Heart left ventricle (tissue), 16 donors: ENCODE measurements at places on chromosomes 6 and 20. TPM values are rescaled to one million over a fixed set of nuclear protein-coding genes. Genes with fewer than 3 reads are reported as not detected.

Gene GABBR1
- 11.6 TPM for total RNA-seq

GRCh38 chr20:63908008-63908682 lies 13.2 kb downstream of the DNAJC5 start:
- H3K27ac ChIP-seq: no peak overlapping the region
- no peaks in the 10 kb centered on the region for H3K27me3 ChIP-seq
- DNase-seq: no peak
- peaks cover 23% of the 10 kb centered on the region for H3K4me1 ChIP-seq
- no peak overlapping the region for H3K4me3 ChIP-seq
- H3K36me3 ChIP-seq: no peaks in the 10 kb centered on the region

DNA sequence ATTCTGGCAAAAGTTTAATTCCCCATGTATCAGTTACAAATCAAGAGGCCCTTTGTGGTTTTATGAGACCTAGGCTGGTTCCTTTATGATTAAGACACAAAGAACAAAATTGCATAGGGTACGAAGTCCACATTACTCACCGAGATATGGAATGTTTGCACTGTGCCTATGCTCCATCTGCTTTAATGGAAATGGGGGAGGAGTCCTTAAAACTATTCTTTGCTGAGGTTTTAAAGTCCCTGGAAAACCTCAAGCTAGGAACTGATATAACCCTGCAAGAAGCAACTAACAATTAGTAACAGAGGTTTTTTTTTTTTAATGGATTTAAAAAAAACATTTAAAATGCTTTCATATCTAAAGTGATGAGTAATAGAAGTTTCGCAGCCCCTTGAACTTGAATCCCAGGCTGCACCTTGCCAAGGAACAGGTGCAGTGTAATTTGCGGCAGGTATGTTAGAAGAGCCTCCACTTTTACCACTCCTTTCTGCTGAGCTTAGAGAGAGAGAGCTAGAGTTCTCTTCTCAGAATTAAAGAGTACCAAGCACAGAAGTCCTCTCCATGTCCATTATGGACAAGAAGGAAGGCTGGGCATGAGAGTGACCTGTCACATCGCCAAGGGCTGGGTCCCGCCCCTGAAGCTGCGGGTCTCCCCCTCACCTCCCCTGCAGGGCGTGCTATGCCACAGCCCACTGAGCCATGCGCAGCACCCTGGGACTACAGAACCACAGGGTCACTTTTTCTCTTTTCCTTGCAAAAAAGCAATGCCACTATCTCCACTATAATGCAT lies 2.3 kb downstream of the SERPINB1 start:
- peaks cover 36% of the 10 kb centered on the region for H3K4me1 ChIP-seq
- no peaks in the 10 kb centered on the region for H3K27me3 ChIP-seq
- peaks cover 56% of the 10 kb centered on the region for H3K36me3 ChIP-seq
- H3K27ac ChIP-seq: no peak overlapping the region
- no peak for DNase-seq

Gene VSX1
- total RNA-seq: 0.51 TPM

- H3K36me3 ChIP-seq: no peaks in the 10 kb centered on the region
- H3K27me3 ChIP-seq: no peaks in the 10 kb centered on the region
- no peak overlapping the region for H3K4me3 ChIP-seq
- no peaks in the 10 kb centered on the region for H3K4me1 ChIP-seq
- H3K27ac ChIP-seq: no peak overlapping the region
Observed at GRCh38 chr6:109420751-109421150, 19.7 kb downstream of the PPIL6 start.

DNA sequence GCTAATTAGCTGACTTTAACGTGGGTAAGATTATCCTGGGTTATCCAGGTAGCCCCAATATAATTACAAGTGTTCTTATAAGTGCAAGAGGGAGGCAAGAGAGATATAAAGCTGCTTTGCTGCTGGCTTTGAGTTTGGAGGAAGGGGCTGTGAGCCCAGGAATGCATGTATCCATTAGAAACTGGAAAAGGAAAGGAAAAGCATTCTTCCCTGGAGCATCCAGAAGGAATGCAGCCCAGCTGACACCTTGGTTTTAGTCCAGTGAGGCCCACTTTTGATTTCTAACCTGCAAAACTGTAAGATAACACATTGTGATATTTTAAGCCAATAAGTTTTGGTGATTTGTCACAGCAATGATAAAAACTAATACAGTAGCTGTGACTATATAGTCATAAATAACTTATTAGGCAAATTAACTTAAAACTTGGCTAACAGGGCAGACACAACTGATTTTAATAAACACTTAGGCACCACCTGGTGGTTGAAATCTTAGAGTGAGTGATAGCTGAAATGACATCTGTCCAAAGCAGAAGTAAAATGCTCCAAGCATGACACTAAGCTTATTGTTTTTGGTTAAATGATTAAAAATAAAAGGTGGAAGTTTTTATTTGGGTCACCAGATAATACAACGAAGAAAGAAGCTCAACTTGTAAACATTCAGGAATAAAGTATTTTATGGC lies 35.6 kb downstream of the ADGRF4 start:
- no peaks in the 10 kb centered on the region for H3K36me3 ChIP-seq
- H3K27ac ChIP-seq: no peak overlapping the region
- no peak overlapping the region for H3K4me3 ChIP-seq
- no peaks in the 10 kb centered on the region for H3K4me1 ChIP-seq
- H3K27me3 ChIP-seq: no peaks in the 10 kb centered on the region

GRCh38 chr6:163122365-163122764 lies 292.2 kb upstream of the QKI start:
- no peaks in the 10 kb centered on the region for H3K27me3 ChIP-seq
- H3K36me3 ChIP-seq: no peaks in the 10 kb centered on the region
- DNase-seq: no peak
- H3K4me3 ChIP-seq: no peak overlapping the region

Gene FOXP4
- total RNA-seq: 14.5 TPM

DNA sequence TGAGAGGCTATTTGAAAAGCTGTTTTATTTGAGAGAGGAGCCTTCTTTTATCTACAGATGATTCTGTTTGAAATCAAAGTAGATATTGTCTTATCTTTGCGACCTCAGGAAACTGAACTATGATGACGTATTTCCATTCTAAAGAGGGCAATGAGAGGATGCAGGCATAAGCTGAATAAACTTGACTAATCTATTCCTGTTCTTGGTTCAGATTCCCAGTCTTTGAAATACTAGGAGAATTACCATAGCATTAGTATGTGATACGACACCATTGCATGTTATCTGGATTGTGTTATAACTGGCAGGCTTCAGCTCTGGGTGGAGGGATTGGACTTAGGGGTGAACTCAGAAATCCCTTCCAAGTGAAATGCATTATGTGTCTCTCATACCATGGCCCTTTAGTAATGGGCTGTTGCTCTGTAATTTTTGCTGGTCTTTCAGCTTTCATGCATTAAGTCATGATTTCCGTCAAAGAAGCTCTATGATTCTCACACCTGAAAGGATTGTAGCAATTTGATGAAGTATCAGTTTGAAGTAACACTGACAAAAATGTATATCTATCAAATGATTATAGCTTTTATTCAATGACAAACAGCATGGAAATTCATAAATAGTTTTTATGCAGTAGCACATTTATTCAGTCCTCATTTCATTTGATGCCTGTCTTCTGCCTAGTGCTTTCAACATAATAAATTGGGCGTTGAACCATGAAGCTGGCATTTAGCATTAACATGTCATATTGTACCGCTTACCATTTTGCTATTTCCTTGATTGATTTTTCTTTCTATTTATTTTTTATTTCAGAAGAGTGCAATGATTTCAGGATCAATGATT lies 138.4 kb upstream of the SPACA1 start:
- no peaks in the 10 kb centered on the region for H3K4me1 ChIP-seq
- no peaks in the 10 kb centered on the region for H3K36me3 ChIP-seq
- no peak overlapping the region for H3K27ac ChIP-seq
- no peaks in the 10 kb centered on the region for H3K27me3 ChIP-seq

Gene RFX6
- total RNA-seq: not detected

- no peak for DNase-seq
- H3K36me3 ChIP-seq: no peaks in the 10 kb centered on the region
- H3K27me3 ChIP-seq: no peaks in the 10 kb centered on the region
- H3K27ac ChIP-seq: no peak overlapping the region
- no peak overlapping the region for H3K4me3 ChIP-seq
Observed at GRCh38 chr6:74785236-74785635, 420.6 kb downstream of the COL12A1 start.

GRCh38 chr6:110597761-110598160 lies 121.3 kb upstream of the SLC22A16 start:
- H3K4me1 ChIP-seq: no peaks in the 10 kb centered on the region
- DNase-seq: no peak
- H3K4me3 ChIP-seq: no peak overlapping the region
- H3K36me3 ChIP-seq: no peaks in the 10 kb centered on the region

- H3K27me3 ChIP-seq: no peaks in the 10 kb centered on the region
- no peak for DNase-seq
- H3K4me3 ChIP-seq: no peak overlapping the region
- H3K36me3 ChIP-seq: no peaks in the 10 kb centered on the region
- peaks cover 32% of the 10 kb centered on the region for H3K4me1 ChIP-seq
Observed at GRCh38 chr20:49633643-49634042, 65.7 kb upstream of the PTGIS start.

- no peak for DNase-seq
- peaks cover 26% of the 10 kb centered on the region for H3K4me1 ChIP-seq
- no peak overlapping the region for H3K4me3 ChIP-seq
- no peaks in the 10 kb centered on the region for H3K36me3 ChIP-seq
- H3K27ac ChIP-seq: no peak overlapping the region
- H3K27me3 ChIP-seq: no peaks in the 10 kb centered on the region
Observed at GRCh38 chr6:165484178-165484889, 174.9 kb upstream of the C6orf118 start.

GRCh38 chr20:59583428-59584277 lies 20.7 kb upstream of the PHACTR3 start:
- peaks cover 3% of the 10 kb centered on the region for H3K27me3 ChIP-seq
- H3K36me3 ChIP-seq: no peaks in the 10 kb centered on the region
- peaks cover 7% of the 10 kb centered on the region for H3K4me1 ChIP-seq
- peak; percentile 87 for DNase-seq
- H3K4me3 ChIP-seq: no peak overlapping the region

Gene ASCC3
- 19.6 TPM for total RNA-seq

GRCh38 chr20:10636326-10636818 lies 37.4 kb downstream of the JAG1 start:
- H3K4me1 ChIP-seq: peaks cover 8% of the 10 kb centered on the region
- no peaks in the 10 kb centered on the region for H3K27me3 ChIP-seq
- H3K4me3 ChIP-seq: no peak overlapping the region
- DNase-seq: no peak
- H3K27ac ChIP-seq: peak overlapping the region; percentile 62
- peaks cover 43% of the 10 kb centered on the region for H3K36me3 ChIP-seq

GRCh38 chr6:100084991-100085364 lies 91.0 kb upstream of the MCHR2 start:
- H3K27me3 ChIP-seq: no peaks in the 10 kb centered on the region
- H3K27ac ChIP-seq: no peak overlapping the region
- DNase-seq: no peak
- no peak overlapping the region for H3K4me3 ChIP-seq
- no peaks in the 10 kb centered on the region for H3K4me1 ChIP-seq

DNA sequence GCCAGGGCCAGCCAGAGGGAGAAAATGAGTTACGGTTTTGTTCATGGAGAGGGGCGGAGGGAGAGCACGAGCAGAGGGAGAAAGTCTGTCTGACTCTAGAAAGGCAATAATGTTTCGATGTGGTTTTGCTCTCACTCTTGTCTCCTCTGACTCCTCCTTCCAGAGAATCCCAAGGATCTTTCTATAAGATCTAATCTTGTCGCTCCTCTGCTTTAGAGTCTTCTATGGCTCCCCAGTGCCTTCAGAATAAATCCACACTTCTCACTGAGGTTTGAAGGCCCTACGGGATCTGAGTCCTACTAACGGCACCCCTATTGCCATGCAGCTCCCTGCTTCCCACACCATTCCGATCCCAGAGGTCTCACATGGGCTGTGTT lies 66.8 kb downstream of the KCNB1 start:
- no peak overlapping the region for H3K27ac ChIP-seq
- no peaks in the 10 kb centered on the region for H3K36me3 ChIP-seq
- no peaks in the 10 kb centered on the region for H3K27me3 ChIP-seq
- no peak overlapping the region for H3K4me3 ChIP-seq
- no peak for DNase-seq
- peaks cover 11% of the 10 kb centered on the region for H3K4me1 ChIP-seq

DNA sequence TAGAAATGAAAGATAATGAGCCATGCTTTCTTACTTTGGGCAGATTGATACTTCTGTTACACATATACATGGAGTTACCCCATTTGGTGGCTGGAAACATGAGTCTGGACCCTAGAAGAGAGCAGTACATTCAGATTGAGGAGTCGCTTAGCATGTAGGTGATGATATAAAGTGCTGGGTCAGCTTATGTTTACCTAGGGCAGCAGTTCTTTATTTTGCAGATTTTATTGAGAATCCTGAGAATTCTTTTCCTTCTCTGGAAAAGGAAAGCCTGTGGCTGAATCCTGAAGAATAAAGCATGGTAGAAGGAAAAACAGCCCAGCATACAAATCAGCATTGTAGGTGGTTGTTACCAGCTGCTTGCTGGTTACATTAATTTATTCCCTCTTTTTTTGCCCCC lies 91.2 kb downstream of the SMAP1 start:
- no peak for DNase-seq
- H3K4me1 ChIP-seq: no peaks in the 10 kb centered on the region
- no peak overlapping the region for H3K4me3 ChIP-seq

DNA sequence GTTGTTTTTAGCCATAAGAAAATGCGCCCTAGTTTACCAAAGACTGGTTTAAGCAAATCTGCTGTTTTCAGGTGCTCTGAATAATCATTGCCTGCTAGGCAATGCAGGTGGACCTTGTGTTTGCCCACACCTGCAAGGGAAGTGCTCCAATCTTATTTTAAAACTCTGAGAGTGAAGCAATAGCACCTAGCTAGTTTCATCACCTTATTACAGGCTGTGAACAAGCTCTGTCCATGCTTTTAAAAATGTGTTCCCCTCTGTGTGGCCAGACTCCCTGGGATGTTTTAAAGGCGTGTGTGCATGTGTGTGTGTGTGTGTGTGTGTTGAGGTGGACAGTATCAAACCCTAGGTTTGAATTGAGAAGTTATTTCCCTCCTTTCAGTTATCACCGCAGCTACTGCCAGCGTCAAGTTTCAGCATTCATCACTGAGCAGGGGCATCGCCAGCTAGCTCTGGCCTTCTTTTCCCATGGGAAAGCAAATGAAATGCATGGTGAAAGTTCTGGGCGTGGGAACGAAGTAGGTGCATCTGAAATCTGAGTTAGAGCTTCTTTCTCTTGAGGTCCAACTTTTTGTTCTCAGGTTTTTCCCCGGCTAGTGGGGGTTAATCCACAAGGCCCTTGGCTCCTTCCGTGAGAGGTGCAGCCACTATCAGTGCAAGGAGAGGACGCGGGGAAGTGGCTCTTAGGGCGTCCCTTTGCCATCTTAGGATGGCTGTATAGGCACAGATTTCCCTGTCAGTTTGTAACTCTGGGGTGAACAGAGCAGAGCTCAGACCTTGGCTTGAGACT lies 30.8 kb downstream of the DUSP22 start:
- peaks cover 34% of the 10 kb centered on the region for H3K4me1 ChIP-seq
- no peak overlapping the region for H3K4me3 ChIP-seq
- no peaks in the 10 kb centered on the region for H3K36me3 ChIP-seq
- H3K27me3 ChIP-seq: no peaks in the 10 kb centered on the region
- H3K27ac ChIP-seq: no peak overlapping the region
- DNase-seq: no peak

DNA sequence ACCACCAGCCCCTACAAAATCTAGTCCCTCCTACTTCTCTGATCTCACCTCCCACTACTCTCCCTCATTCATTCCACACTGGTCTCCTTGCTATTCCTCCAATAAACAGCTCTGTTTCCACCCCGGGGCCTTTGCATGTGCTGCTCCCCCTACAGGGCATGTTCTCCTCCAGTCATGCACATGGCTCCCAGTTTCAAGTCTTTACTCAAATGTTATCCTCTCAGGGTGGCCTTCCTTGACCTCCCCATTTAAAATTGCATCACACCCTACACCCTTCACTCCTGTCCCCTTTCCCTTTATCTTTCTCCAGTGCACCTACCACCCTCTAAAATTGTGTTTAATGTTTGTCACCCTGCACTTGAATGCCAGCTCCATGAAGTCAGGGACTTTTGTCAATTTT lies 174.5 kb downstream of the MRPL14 start:
- peaks cover 30% of the 10 kb centered on the region for H3K4me1 ChIP-seq
- H3K27me3 ChIP-seq: no peaks in the 10 kb centered on the region
- no peaks in the 10 kb centered on the region for H3K36me3 ChIP-seq
- DNase-seq: no peak
